Endodermal cell (in vitro differentiated cells): ENCODE measurements at places on chromosomes 12 and 14.
A peak's percentile ranks its signal among the peaks of the same experiment; 100 is the strongest.

GRCh38 chr12:122058549-122059149 lies 19.9 kb upstream of the MLXIP start:
- no peak for DNase-seq

DNA sequence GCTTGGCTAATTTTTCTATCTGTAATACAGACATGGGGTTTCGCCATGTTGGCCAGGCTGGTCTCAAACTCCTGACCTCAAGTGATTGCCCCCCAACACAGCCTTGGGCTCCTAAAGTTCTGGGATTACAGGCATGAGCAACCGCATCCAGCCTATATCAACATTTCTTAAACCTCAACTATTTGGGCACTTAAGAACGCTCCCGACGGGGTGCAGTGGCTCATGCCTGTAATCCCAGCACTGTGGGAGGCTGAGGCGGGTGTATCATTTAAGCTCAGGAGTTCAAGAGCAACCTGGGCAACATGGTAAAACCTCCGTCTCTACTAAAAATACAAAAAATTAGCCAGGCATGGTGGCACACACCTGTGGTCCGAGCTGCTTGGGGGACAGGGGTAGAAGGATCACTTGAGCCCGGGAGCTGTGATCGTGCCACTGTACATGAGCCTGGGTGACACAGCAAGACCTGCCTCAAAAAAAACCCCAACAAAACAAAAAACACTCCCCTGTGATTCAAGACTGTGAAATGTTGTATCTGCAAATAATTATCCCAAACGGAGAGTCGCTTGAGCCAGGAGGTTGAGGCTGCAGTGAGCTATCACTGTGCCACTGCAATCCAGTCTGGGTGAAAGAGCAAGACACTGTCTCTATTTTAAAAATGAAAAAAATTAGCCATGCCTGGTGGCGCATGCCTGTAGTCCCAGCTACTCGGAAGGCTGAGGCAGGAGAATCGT lies 21.5 kb downstream of the PPTC7 start:
- DNase-seq: peak; percentile 35

DNA sequence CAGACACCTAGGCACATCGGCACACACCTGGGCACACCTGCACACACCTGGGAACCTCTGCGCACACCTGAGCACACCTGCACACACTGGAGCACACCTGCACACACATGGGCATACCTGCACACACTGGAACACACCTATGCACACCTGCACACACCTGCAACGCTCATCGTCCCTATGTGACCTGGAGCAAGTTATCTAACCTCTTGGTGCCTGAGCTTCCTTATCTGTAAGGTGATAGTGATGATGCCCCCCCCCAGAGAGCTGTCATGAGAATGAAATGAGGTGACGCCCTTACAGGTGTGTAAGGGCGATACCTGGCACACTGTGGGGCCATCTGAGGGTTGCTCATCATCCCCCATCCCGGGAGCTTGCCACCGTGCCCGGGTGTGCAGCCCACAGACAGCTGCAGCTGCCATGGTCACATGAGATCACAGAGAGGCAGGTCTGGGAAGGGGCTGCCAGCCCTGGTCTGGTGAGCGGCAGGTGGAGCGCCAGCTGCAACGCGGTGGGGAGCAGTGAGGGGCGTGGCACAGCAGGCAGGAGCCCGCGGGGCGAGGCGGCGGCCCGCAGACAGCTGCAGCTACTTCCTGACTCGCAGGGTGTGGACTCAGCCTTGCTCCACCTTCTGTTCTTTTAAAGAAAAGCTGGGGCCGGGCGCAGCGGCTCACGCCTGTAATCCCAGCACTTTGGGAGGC lies 59.9 kb upstream of the FBRSL1 start:
- peak; percentile 92 for DNase-seq

DNA sequence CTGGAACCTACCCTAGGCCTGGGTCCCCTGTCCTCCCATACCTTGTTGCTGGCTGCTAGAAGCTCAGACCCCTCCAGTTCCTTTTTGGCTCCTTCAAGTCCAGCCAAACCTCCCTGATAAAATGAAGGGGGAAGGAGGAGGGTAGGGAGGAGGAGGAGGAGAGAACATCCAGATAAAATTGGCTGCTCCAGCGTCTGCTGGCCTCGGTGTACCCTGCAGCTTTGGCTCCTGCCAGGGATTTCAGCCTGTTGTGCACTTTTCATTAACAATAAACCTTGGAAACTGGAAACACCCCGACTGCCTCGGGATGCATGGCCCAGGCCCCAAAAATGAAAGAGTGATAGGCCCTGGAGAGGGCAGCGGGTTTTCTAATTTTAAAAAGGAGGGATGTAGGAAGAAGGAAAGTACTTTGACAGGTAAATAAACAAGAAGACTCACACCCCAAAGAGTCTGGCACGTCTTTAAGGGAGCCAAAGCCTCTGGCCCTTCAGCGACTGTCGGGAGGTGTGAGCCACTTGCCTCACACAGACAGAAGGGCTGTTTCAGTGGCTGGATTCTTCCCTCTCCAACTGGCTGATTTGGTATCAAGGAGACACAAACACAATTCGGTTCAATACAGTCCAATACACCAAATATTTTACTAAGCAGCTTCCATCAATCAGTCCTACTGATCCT lies 49.8 kb downstream of the NUAK1 start:
- peak; percentile 59 for DNase-seq

GRCh38 chr14:96829791-96830190 lies 32.6 kb downstream of the VRK1 start:
- DNase-seq: no peak

GRCh38 chr14:58146399-58146798 lies 5.6 kb downstream of the ARMH4 start:
- no peak for DNase-seq

DNA sequence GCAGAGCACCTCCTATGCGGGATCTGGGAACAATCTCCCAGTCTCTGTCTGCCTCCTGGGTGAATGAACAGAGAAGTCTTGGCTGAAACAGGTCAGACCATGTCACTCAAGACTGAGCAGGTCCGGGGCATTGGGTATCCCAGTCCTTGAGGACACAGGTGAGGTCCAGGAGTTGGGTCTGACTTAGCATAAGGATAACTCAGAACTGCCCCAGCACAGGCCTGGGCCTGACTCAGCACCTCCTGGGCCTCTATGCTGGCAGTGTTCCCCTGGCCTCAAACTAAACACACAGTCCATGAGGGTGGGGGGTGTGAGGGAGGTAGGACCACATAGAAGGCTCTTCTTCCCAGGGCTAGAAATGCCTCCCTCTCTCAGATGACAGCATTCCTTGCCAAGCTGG lies 1.5 kb upstream of the SDR9C7 start:
- no peak for DNase-seq

GRCh38 chr12:106767954-106768822 lies 6.3 kb upstream of the RIC8B start:
- peak; percentile 88 for DNase-seq

DNA sequence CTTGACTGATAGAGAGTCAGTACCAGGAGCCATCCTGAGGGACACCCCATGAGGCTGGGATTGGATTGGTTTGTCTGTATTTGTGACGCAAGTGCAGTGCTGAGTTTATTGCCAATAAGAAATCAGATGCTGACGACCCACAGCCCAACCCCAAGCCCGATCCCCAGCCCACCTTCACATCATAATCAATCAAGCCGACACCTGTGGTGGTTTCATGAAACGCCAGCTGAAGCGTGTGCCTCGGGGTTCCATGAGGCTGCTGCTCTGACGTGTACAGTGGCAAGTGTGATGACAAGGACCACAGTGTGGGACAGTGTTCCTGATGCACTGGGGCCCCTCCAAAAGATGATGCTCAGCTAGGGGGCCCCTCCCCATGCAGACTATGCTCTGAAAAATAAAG lies 62.1 kb upstream of the C14orf180 start:
- peak; percentile 22 for DNase-seq

GRCh38 chr12:71312768-71313403 lies 126.7 kb upstream of the LGR5 start:
- peak; percentile 48 for DNase-seq

- DNase-seq: peak; percentile 73
These were observed 160.4 kb downstream of the CACNA1C start for GRCh38 chr12:2212971-2213869.

- DNase-seq: peak; percentile 52
These were observed 37.5 kb upstream of the DDX11 start for GRCh38 chr12:31035967-31036665.

- peak; percentile 65 for DNase-seq
These were observed 47.3 kb upstream of the GTF2A1 start for GRCh38 chr14:81268016-81268416.

DNA sequence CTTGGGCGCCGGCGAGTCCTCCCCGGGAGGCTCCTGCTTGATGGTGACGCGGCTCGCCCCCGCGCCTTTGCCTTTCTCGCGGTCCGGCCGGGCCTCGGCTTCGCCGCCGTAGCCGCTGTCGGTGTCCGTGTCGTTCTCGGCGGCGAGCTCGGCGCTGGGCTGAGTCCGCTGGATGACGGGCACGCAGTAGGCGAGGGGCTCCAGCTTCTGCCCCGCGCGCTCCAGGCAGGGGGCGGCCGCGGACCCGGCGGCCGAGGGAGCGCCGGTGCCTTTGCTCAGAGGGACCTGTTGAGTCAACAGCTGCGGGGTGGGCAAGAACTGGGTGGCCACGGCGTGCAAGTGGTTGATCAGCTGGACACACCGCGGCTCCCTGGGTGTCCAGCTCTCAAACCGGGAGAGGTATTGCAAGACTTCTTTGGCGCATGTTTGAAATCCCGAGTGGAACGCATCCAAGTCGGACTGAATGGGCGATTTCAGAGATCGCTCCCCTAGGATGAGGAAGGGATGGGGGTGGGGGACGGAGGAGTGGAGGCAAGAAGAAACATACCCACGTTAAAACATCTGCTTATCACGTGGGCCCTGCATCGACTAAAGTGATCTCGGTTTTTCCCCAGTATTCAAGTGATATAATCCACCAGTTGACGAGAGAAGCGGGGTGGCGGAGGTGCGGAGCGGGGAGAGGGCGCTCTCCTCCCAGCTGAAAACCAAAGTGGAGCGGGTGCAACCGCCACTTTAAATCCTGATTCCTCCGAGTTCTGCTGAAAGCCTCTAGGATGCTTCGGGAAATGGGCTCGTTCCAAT lies 2.0 kb downstream of the BHLHE41 start:
- DNase-seq: peak; percentile 80

- DNase-seq: no peak
These were observed 39.0 kb downstream of the RNF34 start for GRCh38 chr12:121438905-121439304.

DNA sequence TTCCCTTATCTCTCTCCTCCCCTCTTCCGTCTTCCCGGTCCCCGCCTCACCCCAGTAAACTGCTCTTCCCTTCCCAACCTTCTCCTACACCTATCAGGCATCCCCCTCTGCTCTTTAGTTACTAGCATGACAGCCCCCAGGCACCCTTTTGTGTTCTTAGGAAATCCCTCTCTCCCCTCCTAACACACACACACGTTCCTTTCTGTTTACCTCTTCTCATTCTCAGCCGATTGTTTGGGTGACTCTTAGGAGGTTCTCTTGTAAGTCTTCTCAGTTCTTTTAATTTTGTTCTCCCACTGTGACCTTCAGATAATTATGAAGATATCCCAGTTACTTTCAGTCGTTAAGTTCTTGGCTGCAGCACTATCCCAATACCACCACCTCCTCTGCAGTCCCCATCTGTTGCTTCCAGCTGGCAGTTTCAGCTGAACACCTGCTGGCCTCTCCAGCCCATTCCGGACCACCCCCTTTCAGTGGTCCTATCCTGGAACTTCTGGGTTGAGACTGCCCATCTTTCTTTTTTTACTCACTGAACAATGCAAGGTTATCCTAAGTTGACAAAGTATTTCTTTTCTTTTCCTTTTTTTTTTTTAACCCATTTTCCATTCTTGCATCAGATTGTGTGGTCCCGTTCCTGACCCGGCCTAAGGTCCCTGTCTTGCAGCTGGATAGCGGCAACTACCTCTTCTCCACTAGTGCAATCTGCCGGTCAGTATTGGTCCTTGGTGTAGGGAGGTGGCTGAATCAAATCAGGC lies 711 bp downstream of the MARS1 start:
- DNase-seq: peak; percentile 56

GRCh38 chr12:124655048-124655697 lies 87.8 kb upstream of the NCOR2 start:
- DNase-seq: peak; percentile 69

- DNase-seq: no peak
These were observed 29.7 kb downstream of the BHLHE41 start for GRCh38 chr12:26095186-26095585.

- DNase-seq: no peak
These were observed 1.0 kb upstream of the TSSK4 start for GRCh38 chr14:24204163-24205146.

GRCh38 chr12:46938071-46938678 lies 112.4 kb upstream of the SLC38A4 start:
- no peak for DNase-seq

DNA sequence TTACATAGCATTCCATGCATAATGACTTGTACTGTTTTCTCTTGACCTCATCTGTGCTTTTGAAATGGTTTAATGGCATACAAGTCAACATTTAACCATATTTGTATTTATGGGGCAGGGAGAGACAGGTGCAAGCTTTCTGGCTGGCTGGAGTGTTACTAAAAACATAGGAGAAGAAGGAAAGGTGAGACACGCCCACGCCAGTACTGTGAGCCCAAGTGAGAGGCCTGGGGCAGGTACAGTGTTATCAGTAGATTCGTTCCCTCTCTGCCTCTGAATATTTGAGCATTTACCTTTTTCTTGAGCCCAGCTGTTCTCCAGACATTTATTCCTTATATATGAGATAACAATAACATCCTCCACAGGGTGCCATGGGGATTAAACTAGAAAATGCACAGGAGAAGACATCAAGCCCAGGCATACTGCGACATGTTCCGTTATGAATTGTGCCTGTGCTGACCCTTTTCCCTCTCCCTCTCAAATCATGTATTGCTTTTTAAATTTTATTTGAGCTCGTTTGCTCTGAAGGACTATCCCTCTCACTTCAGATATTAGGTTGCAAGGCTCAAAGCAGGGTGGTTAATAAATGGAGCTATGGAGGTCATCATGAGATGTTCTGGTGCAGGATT lies 34.6 kb upstream of the TUBA1C start:
- no peak for DNase-seq

DNA sequence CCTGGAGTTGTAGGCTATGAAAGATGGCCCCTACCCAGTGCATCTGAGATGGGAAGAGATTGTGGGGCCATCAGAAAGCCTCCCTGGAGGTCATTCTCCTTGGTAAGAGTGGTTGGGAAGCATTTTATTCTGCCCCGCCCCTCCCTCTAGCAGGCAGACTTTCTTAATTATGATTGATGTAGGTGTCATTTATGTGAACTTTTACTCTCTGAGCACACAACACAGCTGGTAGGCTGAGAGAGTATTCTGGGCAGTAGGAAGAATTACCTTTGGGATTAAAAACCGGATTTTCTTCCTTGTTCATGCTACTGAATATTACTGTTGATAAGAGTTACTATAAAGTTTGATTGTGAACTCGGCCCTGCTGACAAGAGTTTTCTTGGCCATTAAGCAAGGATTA lies 266.8 kb downstream of the TTC6 start:
- no peak for DNase-seq

DNA sequence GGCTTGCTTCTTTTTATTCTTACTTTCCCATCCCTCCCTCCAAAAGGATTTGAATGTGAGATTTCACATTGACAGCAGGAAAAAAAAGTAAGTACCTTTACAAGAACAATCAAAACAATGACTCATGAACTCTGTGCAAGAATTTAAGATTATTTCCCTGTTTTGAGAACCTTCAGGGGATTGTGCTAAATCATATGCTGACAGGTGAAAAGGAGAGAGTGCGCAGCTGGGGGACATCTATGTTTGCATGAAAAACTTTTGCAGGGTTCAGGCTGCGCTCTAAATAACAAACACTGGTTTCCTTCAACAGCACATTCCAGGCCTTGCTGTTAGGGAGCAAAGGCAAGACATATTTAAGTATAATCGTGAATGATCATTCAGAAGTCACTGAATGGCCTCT lies 27.3 kb downstream of the RERG start:
- DNase-seq: no peak
